Activated T-cell treated with anti-CD3 and anti-CD28 coated beads for 1 hour (primary cell): ENCODE measurements at places on chromosomes 3 and 15.

DNA sequence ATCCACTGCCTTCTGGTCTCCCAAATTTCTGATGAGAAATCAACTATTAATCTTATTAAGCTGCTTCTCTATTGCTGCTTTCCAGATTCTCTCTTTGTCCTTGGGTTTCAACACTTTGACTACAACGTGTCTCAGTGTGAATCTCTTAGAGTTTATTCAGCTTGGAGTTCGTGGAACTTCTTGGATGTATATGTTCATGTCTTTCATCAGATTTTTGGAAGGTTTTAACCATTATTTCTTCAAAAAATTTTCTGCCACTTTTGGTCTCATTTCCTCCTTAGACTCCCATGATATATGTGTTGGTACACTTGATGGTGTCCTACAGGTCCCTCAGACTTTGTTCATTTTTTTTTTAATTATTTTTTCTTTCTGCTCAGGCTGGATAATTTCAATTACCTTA lies 36.0 kb downstream of the TICRR start:
- DNase-seq = no peak

GRCh38 chr15:70870051-70870450 lies 16.1 kb upstream of the LARP6 start:
- DNase-seq = no peak

GRCh38 chr3:143814443-143814889 lies 33.8 kb downstream of the SLC9A9 start:
- no peak for DNase-seq

DNA sequence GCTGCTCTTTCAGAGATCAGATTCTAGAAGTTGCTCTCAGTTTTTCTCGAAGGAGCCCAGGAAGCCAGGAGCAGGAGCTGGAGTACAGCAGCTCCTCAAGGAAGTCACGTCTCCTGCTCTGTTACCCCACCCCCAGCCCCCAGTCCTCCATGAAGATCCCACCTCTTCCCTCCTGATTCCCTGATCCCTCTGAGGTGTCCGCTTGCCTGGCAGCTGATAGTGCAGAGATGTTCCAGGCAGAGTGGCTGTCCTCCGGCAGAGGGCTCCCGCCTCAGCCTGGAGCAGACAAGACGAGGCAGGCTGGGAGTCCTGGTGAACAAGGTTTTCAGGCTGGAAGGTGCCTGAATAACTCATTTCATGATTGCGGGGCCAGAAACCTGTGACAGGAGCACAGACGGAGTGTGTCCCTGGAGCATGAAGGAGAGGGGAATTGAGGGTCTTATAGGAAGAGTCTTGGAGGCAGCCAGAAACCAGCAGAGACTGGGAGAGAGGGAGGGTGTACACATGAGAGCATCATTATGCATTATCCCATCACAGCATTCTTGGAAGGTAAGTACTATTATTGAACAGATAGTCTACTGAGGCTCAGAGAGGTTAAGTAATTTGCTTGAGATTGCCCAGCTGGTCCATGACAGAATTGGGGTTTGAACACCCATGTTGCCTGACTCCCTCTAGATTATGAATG lies 1.2 kb downstream of the HRH1 start:
- DNase-seq = no peak

- DNase-seq = no peak
Measured at GRCh38 chr3:192128060-192128459, 599.3 kb downstream of the FGF12 start.

GRCh38 chr3:166661621-166662020 lies 718.5 kb downstream of the ZBBX start:
- DNase-seq = no peak

DNA sequence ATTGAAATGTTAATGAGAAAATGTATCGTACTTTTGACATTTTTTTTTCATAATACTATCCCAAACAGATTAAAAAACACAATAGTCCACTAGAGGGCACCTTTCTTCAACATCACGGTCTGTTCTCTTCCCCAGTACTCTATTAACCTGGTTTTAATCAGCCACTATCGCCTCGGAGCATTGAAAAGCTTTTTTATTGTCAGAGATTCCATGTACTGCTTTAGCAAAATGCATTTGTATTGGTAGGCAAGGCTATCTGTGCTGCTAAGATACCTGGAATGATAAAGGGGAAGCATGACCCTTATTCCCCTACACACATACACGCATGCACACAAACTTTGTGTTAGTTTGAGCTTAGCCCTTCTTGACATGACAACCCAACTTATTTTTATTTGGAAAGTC lies 160.1 kb upstream of the IL12A start:
- no peak for DNase-seq

- DNase-seq = no peak
Measured at GRCh38 chr15:96160800-96161199, 169.7 kb upstream of the NR2F2 start.

DNA sequence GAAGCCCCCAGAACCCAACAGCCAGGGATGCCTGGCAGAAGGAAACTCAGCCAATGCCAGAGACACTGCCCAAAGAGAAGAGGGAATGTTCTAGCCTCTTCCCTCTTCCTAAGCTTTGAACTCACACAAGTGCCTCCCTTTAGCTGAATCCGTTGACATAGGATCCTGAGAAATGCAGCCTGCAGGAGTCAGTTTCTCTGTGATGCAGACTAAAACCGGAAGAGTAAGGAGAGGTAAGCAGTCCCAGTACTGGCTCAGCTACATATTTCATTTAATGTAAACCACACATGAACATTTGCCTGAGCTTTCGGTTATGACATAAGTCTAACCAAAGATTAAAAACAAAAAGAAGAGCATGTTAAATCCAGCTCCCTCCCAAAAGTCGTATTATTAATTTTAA lies 768.7 kb downstream of the TBL1XR1 start:
- DNase-seq = no peak

GRCh38 chr3:132721479-132722164 lies 587 bp downstream of the NPHP3 start:
- no peak for DNase-seq

- no peak for DNase-seq
Measured at GRCh38 chr3:173395412-173396181, 1.9 kb upstream of the NLGN1 start.

- DNase-seq = no peak
Measured at GRCh38 chr3:122324871-122325323, at the start of gene CSTA. Gene CSTA, plus strand, starts transcription at chr3:122325248. Its CDS starts 45 bp downstream, at chr3:122325293.

DNA sequence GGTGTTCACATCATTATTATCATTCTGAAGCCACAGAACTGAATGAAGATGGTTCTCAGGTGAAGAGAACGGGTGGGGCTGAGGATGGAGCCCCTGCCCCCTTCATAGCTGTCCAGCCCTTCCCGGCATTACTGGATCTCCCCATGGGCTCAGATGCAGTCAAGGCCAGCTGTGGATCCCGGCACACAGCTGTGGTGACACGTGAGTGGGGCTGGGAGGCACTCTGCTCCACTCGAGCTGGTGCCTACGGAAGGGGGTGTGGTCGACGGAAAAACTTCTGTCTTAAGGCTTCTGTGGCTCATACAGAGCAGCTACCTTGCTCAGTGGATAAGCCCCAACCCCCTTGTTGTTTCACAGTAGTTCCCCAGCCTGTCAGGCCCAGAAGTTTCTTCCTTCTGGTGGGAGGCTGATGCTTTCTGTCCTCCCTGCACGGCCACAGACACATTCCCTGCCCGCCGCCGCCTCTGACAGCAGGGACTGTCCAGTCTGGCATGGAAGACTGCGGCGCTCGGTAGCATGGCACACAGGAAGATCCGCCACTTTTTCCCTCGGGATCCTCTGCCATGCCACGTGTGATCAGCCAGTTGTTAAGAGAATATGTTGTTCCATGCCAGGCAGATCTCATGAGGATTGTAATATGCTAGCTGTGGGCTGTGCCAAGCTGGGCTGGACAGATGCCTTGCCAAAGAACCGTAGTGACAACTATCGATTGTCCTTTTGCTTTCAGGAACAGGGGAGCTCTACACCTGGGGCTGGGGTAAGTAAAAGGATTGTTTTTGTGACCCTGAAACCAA lies 5.8 kb downstream of the RCCD1 start:
- DNase-seq = no peak

DNA sequence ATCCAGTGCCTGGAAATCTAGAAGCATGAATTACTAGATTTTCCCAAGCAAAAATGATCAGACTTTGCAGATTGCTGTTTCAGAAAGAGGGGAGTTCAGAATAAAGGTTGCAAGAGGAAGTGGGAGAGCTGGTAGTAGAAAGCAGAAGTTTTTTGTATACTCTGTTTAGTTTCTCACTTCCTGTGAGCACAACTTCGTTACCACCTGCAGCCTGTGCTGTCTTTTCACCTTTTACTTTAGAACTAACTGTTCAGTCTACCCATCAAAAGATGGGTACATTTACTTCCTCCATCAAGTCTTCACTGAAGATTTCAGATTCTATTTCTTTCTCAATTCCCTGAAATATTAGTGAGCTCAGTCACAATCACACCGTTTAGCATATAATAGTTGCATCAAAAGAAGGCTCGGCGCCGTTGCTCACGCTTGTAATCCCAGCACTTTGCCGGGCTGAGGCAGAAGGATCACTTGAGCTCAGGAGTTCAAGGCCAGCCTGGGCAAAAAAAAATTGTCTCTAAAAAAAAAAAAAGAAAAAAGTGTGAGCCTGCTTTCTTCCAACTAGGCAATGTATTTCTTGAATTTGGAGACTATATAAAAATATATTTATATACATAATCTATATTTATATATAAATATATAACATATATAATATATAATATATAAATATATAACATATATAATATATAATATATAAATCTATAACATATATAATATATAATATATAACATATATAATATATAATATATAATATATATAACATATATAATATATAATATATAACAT lies 1.8 kb upstream of the CEP97 start:
- DNase-seq = no peak

DNA sequence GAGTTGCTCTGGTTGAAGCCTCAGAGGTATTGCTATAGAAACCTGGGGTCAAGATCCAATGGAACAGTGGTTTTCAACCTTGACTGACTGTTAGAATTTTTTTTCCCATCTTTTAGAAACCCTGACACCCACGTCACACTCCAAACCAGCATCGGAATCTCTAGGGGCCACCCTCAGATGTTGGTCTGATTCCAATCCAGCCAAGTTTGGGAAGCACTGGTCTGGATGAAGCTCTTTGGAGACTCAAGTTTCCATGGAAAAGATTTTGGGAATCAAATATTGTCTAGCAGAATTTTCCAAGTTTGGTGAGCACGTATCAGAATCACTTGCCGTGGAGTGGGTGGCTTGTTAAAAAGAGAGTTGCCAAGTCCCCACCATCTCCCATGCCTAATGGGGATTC lies 103.8 kb downstream of the THSD4 start:
- no peak for DNase-seq

DNA sequence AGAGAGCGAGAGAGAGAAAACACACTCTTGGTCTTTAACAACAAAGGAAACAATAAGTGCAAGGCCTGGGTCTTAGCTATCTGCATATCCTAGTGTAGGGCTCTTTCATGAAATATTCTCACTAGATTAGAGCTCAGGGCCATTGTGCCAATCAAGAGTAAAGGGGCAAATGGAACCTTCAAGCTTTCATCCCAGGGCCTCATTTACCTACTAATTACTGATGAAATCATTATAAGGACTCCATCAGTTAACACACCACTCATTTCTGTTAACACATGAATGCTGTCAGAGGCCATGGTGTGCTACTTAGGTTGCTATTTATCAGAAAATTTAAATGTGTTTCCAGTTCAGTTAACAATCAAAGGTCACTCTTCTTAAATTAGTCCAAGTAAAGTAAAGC lies 597.8 kb downstream of the ROBO1 start:
- no peak for DNase-seq

- DNase-seq = no peak
Measured at GRCh38 chr3:190780524-190780923, 82.0 kb downstream of the GMNC start.

DNA sequence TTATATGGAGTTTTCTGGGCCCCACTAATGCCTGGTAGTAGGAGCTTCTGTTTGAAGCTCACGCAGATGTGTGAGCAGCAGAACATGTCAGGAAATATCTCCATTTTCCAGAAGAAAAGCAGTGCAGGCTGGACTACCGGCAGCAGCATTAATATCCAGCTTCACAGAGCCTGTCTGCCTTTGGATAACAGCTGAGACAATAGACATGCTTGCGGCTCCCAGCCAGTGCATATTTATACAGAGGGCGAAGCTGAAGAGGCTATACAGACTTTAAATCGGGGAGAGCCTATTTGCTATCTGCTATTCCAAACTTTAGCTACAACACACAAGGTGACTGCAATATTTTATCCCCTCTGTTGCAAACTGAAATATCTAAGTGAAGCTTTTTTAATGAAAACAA lies 250.1 kb upstream of the WNT5A start:
- no peak for DNase-seq

DNA sequence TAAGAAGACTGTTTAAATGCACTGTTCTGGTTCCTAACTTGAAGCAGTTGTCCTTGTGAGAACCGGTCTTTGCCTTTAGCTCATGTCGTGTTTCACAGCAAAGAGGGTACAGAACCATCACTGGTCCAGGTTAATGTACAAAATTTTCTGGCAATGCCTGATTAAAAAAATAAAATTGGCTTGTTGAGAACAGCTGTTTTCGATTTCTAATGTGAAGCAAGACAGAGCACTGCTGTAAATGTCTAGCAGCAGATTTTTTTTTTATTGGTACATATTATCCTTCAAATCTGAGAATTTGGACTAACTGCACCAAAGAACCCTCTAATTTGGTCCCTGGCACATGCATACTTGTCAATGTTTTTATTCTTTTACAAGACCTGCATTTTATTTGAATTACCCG lies 103.3 kb downstream of the STT3B start:
- no peak for DNase-seq

DNA sequence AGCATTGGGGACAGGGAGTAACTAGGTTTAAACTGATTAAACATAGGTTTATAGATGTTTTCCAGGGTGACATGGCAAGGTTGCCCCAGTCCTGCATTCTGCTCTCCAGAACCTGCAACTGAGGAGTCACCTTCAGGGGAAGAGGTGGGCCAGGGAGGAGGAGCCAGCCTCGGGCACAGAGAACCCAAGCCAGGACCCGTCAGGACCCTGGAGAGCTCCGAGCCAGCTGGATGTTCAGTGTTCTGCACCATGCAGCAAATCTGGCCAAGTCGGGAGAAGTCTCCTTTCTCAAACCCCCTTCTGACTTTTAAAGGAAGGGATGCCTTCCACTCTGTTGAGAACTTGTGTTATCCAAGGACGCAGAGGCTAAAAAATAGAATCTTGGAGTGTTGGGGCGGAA lies 62.1 kb upstream of the SLC6A11 start:
- DNase-seq = peak; percentile 15

- DNase-seq = no peak
Measured at GRCh38 chr3:45355351-45355750, 33.0 kb upstream of the LARS2 start.

DNA sequence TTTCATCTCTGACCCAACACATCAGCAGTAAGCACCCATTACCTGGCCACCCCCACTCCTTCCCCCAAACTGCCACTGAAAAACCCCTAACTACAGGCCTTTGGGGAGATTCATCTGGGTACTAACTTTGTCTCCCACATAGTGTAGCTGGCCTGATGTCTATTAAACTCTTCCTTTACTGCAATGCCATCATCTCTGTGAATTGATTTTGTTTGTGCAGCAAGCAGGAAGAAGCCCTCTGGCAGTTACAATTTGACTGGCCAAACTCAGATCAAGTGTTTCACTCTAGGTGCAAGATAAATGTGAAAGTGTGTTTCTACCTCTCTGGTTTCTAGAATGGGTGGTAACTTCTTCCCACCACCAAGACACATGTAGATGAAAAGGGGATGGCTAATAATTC lies 26.7 kb upstream of the OR5K4 start:
- no peak for DNase-seq
